ENCODE measurements at places on chromosomes 5 and 9. TPM values are rescaled to one million over a fixed set of nuclear protein-coding genes. Genes with fewer than 3 reads are reported as not detected.

DNA sequence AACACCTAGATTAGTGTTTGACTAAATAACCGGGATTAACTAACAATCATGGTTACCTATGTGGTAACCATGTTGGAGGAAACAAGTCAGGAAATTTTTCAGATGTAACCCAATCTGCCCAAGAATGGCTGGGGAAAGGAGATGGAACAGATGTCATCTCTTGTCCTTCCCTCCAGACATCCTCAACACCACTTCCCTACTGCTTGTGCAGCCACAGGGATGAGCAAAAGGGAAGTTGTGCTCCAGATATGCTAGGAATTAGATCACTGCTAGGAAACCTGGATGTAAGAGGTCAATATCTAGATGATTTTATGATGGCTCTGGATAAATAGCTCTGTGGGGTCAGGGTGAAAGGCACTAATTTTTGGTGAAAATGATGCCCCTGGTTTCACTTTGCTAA lies 61.3 kb upstream of the ELL2 start:
- no peak for DNase-seq

TOPORS gene
- total RNA-seq: 18.1 TPM

DNA sequence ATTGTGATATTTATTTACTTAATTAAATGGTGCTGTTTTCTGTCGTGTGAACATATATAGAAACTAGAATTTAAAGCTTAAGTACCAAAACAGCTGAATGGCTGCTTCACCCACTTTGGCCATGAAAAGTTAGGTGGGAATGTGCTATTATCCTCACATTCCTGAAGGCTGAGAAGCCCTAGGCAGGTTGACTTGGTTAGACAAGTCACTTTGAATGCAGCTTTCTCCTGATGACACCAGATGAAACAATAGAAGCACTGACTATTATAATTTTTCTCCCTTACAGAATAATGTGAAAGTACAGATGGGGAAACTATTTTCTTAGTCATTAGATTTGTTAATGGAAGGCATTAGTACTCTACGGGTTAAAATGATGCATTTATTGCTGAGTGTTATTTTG lies 65.1 kb upstream of the C5orf46 start:
- no peak for DNase-seq

DNA sequence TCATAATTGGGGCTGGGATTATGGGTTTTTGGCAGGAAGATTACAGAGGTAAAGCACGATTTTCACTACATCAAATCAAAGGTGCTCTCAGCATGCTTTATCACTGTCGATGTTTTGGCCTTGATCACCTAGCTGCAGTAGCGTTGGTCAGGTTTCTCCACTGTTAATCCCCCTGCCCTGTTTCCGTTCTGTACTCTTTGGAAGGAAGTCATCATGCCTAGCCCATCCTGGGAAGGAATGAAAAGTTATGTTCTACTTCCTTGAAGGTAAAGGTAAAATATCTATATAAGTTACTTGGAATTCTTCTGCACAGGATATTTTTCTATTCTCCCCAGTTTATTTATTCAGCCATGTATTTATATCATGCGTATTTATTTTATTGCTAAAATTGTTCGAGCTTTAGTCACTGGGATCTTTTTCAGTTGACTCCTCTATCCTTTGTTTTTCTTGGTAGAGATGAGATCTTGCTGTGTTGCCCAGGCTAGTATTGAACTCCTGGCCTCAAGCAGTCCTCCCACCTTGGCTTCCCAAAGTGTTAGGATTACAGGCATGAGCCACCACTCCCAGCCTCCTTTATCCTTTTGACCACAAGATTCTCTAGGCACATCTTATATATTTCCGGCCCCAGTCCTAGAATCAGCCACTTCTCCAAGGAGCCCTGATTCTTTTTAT lies 25.3 kb downstream of the FAF2 start:
- DNase-seq: no peak

GRCh38 chr5:143624465-143624864 lies 187.5 kb upstream of the HMHB1 start:
- DNase-seq: no peak

GRCh38 chr5:139023286-139023685 lies 148.2 kb upstream of the LRRTM2 start:
- DNase-seq: no peak

KIF24 gene
- total RNA-seq: 6.6 TPM

NRG2 gene
- total RNA-seq: not detected

PTGES2 gene
- 53.2 TPM for total RNA-seq

DNA sequence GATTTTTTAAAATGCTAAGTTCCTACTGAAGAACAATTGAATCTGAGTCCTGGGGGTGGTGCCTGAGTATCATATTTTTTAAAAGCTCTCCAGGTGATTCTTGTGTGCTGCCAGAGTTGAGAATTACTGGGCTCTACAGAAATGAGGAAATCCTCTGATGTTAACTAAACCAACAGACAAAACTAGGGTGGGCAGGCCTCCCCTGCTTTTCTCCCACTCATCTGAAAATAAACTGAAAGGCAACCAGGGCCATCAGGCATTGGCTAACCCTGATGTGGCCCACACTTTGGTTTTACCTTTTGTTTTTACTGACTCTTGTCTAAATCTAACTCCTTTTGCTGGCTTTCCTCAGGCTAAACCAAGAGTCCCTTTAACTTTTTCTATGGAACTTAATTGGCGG lies 13.3 kb upstream of the CTNNA1 start:
- no peak for DNase-seq

GRCh38 chr5:86797677-86798076 lies 179.9 kb downstream of the COX7C start:
- no peak for DNase-seq

GRCh38 chr9:32487981-32488380 lies 38.0 kb downstream of the RIGI start:
- no peak for DNase-seq

- DNase-seq: no peak
These were observed 18.1 kb upstream of the CLK4 start for GRCh38 chr5:178644826-178645545.

DNA sequence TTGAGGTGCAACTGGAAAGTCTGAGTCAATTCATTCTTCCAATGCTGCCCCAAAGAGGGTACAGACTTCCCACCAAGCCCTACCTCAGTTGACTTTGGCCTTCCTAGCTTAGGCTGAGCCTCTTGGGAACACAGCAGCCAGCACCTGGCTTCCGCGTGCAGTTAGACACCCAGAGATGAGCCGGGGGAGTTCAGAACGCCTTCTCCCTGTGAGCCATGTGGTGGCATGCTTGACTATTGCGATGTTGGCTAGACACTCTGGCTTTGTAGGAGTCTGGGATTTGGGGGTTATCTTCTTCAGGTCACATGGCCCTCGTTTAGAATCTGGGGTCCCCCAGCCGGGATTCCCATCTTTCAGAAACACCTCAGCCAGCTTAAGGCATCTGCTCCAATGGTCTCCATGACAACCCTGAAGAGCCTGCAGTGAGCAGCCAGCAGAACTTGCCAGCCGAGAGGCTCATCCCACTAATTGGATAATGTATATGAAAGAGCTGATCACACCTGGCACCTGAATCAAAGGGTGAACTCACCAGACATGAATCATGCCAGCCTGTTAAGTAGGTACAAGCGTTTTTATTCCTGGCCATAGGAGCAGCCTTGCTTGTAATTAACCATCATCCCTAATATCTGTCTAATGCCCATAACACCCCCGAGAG lies 167.5 kb downstream of the SYK start:
- no peak for DNase-seq

RABL6 gene
- 98.4 TPM for total RNA-seq

GRCh38 chr9:37119360-37119759 lies 1.0 kb upstream of the ZCCHC7 start:
- no peak for DNase-seq

GRCh38 chr9:118273048-118273447 lies 568.8 kb downstream of the TLR4 start:
- no peak for DNase-seq

PNPLA7 gene
- total RNA-seq: 7.0 TPM

- DNase-seq: no peak
These were observed 638.9 kb downstream of the RAB3C start for GRCh38 chr5:59221769-59222168.

DNA sequence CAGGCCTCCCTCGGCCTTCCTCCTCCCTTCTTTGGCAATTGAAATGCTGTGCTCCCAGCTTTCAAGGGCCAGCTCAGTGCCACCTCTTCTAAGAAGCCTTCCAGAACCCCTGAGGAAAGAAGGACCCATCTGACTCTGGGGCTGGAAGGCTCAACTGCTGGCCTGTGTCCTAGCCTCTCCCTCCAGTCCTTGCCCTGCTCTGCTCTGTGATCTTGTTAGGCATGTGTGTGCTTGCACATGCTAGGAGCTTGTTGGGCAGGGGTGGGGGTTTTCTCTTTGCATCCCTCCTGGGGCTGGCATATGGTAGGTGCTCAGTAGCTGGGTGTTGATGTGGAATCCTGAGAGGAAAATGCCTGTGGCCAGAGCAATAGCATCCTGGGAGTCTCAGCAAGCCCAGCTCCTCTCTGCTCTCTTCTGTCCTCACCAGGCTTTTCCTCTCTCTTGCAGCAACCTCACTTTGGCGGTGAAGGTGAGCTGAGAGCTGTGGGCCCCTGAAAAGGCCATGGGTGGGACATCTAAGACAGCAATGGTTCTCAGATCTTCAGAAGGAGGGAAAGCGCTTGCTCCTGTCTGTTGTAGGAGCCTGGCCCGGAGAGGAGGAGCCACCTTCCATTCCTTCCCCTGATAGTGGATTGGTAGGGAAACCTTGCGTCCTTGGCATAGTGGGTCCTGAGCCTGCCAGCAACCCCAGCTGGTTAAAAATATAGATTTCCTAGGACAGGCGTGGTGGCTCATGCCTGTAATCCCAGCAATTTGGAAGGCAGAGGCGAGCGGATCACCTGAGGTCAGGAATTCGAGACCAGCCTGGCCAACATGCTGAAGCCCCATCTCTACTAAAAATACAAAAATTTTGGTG lies 9.9 kb downstream of the DOLK start:
- DNase-seq: no peak

DNA sequence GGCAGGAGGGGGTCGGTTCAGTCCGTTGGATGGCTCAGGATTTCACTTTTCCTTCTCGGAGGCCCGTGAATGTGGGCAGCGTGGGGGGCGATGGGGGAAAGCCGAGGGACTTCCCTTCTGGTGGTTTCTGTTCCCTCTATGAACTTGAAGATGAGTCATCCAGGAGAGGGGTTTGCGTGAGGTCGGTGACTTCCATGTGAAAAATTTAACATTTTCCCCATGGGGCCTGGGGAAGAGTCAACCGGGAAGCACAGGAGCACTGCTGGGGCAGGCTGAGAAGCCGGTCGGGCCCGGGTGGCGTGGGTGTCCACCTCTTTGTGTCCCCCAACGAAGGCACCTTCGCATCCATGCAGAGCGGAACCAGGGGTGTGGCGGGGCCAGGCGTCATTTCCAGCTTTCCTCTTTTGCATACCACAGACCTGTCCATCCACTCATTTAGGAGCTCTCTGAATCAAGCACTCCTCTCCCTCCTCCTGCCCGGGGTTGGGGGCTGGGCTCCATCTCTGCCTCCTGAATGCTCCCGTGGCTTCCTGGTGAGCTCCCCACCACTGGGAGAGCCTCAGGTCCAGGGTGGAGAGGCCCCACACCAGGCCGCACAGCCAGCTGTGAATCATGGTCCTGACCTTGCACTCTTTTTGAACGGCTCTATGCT lies 68.4 kb downstream of the ANKRD33B start:
- DNase-seq: no peak

GRCh38 chr5:124172389-124173003 lies 573.9 kb downstream of the ZNF608 start:
- DNase-seq: no peak

SLC34A1 gene
- 2.1 TPM for total RNA-seq

- DNase-seq: no peak
These were observed 53.5 kb upstream of the EPB41L4A start for GRCh38 chr5:112472614-112473013.

XRCC4 gene
- 9.3 TPM for total RNA-seq

- no peak for DNase-seq
These were observed 12.4 kb downstream of the PTGS1 start for GRCh38 chr9:122382901-122383850.

FAM169A gene
- 11.6 TPM for total RNA-seq

DNA sequence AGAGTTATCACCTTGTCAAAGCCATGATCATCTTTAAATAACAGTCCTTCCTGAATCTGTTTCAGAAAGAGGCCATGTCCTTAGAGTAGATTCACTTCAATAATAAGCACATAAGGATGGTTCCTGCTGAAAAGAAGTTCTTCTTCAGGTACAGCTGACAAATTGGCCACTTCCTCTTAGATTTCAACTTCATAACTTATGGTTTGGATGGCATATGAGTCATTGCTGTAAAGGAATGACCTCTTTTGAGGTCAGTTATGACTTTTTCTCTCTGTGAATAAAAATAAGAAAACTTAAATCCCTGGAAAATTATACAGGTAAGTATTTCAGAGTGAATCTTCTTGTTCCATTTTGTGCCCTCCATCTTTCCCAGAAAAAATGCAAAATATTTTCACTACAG lies 555.3 kb upstream of the ZNF462 start:
- DNase-seq: no peak

SLC6A18 gene
- not detected for total RNA-seq

DNA sequence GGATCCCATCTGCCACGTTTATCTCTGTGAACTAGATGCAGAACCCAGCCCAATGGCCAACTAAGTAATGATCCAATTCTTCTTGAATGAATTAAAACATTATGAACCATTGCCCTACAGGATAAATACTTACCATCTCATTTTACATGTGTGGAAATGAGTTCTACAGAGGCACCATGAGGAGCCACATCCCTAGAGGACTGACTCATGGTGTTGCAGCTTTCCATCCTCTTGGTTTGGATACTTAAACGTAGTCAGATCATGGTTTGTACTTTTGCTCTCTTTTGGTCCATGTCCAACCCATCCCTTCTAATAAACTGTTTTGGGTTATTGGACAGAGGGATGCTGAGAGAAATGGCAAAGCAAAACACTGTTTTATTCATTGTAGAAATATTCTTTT lies 484.8 kb downstream of the EBF1 start:
- no peak for DNase-seq

DNA sequence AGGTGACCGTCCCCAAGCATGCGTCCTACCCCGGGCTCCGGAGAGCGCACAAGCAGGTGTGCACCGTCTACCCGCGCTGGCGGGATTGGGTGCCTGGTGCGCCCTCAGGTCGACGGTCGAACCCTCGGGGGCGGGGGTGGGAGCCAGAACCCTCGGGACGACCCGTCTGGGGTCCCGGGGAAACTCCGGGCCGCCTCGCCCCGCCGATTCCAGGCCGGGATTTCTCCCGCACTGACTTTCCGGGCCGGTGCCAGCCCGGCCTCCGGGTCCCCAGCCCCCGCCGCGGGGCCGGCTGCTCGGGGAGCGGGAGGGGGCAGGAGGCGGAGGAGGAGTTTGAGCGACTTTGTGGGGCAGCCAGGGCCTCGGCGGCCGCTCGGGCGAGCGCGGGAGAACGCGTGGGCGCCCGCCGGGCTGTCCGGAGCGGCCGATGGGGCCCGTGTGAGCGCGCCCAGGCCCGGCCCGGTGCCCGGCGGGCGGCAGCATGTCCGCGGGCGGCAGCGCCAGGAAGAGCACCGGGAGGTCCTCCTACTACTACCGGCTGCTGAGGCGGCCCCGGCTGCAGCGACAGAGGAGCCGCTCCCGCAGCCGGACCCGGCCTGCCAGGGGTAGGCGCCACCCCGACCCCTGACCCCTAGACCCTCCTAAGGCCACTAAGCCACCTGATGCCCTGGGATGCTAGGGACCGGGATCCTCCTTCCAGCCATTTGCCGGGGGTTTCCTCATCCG lies at the start of gene DAB2IP:
Gene DAB2IP (plus strand): TSS at position 340 of the 726 bp plus-strand sequence. CDS start 142 bp downstream, at position 482.
- DNase-seq: no peak

GRCh38 chr9:4113711-4114110 lies 186.2 kb downstream of the GLIS3 start:
- no peak for DNase-seq

Data from activated naive CD8-positive, alpha-beta T cell treated with anti-CD3 and anti-CD28 coated beads, Interleukin-2, amount 10 ng/mL, durations not matched to agents 7 days and 5 days (primary cell).